ENCODE measurements at places on chromosomes 5 and 9. TPM values are rescaled to one million over a fixed set of nuclear protein-coding genes. Genes with fewer than 3 reads are reported as not detected.

Gene ZBED3
- 0.62 TPM for total RNA-seq

Gene HAND1
- total RNA-seq = not detected

Gene STC2
- 41.0 TPM for total RNA-seq

Gene SLCO4C1
- total RNA-seq = 0.28 TPM

Gene DAPK1
- total RNA-seq = 3.6 TPM

GRCh38 chr9:93182572-93182971, 1.4 kb upstream of the WNK2 start:
- no peak overlapping the region for H3K27ac ChIP-seq
- H3K4me3 ChIP-seq = peak overlapping the region; percentile 70
- H3K4me1 ChIP-seq = peaks cover 3% of the 10 kb centered on the region
- peaks cover 42% of the 10 kb centered on the region for H3K27me3 ChIP-seq
- no peak for DNase-seq

DNA sequence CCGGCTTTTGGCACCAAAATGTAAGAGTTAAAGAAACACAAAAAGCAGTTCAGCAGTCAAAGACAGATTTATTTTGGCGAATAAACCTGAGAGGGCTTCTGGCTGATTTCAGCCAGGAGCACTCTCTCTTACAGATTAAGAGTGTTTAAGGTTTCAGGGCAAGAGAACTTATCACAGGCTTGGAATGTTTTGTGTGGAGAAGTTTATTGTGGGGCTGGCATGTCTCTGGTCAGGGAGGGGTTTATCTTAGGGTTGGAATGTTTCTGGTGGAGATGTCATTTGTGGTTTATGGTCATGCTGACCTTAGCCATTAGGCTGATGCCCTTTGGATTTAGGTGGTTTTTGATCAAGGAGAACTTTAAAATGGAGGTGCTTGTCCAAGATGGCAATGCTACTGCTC, 622.3 kb upstream of the PTPRD start:
- no peak overlapping the region for H3K4me3 ChIP-seq
- no peaks in the 10 kb centered on the region for H3K27me3 ChIP-seq
- no peaks in the 10 kb centered on the region for H3K36me3 ChIP-seq
- H3K4me1 ChIP-seq = no peaks in the 10 kb centered on the region
- no peak overlapping the region for H3K27ac ChIP-seq
- no peak for DNase-seq

DNA sequence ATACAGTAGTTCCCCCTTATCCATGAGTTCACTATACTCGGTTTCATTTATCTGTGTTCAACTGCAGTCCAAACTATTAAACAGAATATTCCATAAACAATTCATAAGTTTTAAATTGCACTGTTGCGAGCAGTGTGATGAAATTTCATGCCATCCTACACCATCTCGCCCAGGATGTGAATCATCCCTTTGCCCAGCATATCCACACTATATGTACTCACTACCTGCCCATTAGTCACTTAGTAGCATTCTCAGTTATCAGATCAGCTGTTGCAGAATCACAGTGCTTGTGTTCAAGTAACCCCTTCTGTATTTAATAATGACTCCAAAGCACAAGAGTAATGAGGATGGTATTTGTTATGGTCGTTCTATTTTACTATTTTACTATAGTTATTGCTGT, 51.5 kb downstream of the SHOC1 start:
- no peak overlapping the region for H3K4me3 ChIP-seq
- no peak for DNase-seq
- H3K27ac ChIP-seq = no peak overlapping the region

DNA sequence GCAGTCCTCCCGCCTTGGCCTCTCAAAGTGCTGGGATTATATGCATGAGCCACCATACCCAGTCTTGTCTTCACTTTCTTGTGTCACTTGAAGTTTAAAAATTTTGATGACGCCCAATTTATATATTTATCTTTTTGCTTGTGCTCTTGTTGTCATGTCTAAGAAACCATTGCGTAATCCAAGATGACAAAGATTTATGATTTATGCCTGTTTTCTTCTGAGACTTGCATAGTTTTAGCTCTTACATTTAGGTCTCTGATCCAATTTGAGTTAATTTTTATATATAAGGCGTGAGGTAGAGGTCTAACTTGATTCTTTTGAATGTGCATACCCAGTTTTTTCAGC, 18.6 kb downstream of the ANKHD1 start:
- H3K27me3 ChIP-seq = no peaks in the 10 kb centered on the region
- H3K4me1 ChIP-seq = peaks cover 30% of the 10 kb centered on the region
- peaks cover 31% of the 10 kb centered on the region for H3K36me3 ChIP-seq
- no peak overlapping the region for H3K27ac ChIP-seq
- DNase-seq = no peak
- peak overlapping the region; percentile 22 for H3K4me3 ChIP-seq

DNA sequence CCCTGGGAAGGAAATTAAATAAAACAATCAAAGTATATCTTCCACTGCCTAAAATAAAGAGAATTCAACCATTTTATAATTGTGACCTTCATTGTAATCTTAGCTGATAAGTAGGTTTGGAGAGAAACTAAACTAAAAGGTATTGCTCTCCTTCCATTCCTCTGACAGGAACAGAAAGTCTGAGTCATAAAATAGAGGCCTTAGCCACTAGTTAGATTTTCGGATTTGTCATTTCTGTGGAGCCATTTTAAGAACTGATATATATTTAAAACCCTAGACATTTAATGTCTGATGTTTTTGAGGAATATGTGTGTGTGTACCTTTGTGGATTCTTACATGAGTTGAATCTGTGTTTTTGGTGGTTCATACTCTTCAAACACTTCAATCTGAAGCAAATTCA, 11.8 kb upstream of the TMC1 start:
- peak overlapping the region; percentile 83 for H3K27ac ChIP-seq
- H3K4me1 ChIP-seq = peaks cover 19% of the 10 kb centered on the region
- peak overlapping the region; percentile 64 for H3K4me3 ChIP-seq

GRCh38 chr9:112112941-112113681, 62.0 kb downstream of the SUSD1 start:
- H3K27me3 ChIP-seq = no peaks in the 10 kb centered on the region
- no peak overlapping the region for H3K27ac ChIP-seq
- DNase-seq = peak; percentile 67
- peaks cover 4% of the 10 kb centered on the region for H3K36me3 ChIP-seq
- H3K4me1 ChIP-seq = no peaks in the 10 kb centered on the region

GRCh38 chr9:98117984-98118639, 910 bp downstream of the TRIM14 start:
- H3K27me3 ChIP-seq = no peaks in the 10 kb centered on the region
- H3K27ac ChIP-seq = peak overlapping the region; percentile 89
- DNase-seq = peak; percentile 86
- H3K4me3 ChIP-seq = peak overlapping the region; percentile 87

GRCh38 chr5:42810834-42811590, 680 bp downstream of the SELENOP start:
- no peaks in the 10 kb centered on the region for H3K27me3 ChIP-seq
- no peak overlapping the region for H3K27ac ChIP-seq
- no peaks in the 10 kb centered on the region for H3K36me3 ChIP-seq
- no peak overlapping the region for H3K4me3 ChIP-seq

DNA sequence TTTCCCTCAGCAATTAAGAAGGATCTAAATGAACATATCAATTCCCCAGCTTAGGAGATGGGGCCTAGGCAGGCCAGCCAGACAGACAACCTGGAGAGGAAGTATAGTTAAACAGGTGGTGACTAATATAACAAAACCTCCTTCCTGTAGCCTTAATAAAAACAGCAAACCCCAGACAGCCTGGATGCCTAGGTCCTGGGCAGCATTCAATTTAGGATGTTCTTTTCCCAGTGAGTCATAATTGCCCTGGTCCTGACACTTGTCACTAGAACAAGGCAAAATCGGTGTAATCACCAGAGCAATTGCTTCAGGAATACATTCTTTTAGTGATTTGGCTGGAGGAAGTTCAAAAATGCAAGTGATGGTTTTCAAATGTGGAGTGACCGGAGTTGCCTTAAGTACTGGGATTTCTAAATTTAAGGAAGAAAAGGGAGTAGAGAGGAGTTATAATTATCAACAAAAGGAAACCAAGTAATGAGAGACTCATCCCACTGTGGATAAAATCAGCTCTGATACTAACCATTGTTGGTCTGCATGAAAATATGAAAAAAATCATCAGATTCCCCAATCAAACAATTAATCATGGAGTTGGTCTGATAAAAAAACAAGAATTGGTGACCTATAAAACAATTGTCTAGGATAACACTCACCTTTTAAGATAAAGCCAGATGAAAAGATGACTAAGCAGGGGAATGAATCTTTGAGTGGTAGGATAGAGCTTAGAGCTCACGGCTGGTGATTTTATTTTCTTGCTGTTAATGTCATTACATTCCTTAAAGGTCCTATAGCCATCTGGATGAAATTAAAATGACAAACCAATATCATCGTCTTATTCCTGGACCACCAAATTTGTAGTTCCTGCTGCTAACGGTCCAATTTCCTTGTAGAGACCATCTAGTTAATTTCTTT, 39.0 kb upstream of the TARS1 start:
- no peaks in the 10 kb centered on the region for H3K36me3 ChIP-seq
- H3K27ac ChIP-seq = no peak overlapping the region
- DNase-seq = no peak
- peaks cover 3% of the 10 kb centered on the region for H3K27me3 ChIP-seq
- H3K4me1 ChIP-seq = no peaks in the 10 kb centered on the region
- H3K4me3 ChIP-seq = no peak overlapping the region

Measured in activated CD4-positive, alpha-beta T cell treated with anti-CD3 and anti-CD28 coated beads, Interleukin-2, amount 10 ng/mL, durations not matched to agents 24 days and 14 days (primary cell).